ENCODE measurements at places on chromosomes 4 and X.

DNA sequence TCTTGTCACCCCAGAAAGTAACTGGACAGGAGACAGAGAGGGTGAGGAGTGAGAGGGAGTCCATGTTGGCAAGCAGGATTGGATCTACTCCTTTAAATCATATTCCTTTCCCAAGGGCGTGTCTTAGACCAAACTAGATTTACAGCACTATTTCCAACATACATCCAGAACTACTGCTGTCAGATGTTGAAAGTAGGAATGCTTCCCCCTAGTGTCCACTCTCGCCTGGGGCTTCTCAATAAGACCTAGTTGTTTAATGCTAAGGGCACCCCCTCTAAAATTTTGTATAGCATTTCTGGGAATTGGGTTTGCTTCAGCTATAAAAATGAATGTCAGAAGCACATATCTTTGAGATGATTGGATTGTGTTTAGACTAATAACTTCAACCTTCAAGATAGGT, 13.3 kb downstream of the OFD1 start:
- no peak for DNase-seq

- no peak for DNase-seq
Measured at GRCh38 chrX:41759817-41760216, 35.8 kb downstream of the GPR82 start.

DNA sequence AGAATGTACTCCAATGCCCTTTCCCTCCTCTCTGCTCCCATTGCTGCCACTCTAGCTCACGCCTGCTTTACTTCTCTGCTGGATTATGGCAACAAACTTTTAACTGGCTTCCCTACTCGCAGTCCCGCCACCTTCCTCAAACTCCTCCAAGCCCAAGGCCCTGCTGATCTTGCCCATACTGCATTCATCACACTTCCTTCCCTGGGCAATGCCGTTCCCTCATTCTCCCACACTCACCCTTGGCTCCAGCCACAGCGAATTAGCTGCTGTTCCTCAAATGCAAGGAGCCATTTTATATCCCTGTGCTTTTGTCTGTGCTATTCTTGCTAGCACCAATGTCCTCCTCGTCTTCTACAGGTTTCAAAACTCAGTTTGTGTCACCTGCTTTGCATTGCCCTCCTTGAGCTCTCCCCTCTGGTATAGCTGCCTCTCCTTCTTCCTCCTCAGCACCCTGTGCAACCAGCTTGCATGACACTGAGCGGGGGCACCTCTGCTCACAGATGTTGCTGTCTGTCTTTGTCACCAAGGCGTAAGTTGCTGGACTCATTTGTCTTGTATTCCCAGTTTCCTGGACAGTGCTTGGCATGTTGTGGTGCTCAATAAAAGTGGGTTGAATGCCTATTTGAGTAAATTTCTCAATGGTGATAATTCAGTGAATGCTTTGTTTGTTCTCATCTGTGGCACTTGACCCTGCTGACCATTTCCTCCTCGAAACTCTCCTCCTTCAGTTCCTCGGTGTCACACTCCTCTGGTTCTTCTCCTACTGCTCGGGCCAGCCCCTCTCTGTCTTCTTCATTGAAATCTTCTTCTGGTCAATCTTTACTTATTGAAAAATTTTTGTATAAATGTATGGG, 22.4 kb upstream of the MGST2 start:
- DNase-seq, result no peak

DNA sequence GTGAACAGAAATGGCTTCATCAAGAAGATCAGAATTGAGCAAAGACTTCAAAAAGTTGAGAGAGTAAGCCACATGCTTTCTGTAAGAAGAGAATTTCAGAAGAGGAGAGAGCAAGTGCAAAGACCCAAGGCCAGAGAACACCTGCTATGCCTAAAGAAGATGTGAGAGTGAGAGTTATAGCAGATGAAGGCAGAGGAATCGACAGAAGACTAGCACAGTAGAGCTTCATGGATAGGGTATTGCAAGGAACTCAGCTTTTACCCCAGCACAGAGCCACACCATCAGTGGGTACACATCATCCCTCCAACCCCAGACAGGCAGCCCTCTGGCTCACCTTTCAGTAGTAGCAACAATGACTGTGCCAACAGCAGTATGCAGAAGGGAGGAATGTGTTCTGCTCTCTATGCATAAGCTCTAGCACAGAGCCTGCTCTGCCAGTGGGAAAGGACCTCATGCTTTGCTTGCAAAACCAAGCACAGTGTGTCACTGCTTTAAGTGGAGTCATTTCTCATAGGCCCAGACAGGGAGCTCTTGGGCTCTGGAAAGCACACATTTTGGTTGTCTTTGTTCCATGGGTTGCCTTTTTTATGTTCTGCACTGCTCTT, 318.6 kb downstream of the NAF1 start:
- DNase-seq, result no peak

GRCh38 chrX:49761481-49761880, 65.7 kb upstream of the PAGE1 start:
- no peak for DNase-seq

DNA sequence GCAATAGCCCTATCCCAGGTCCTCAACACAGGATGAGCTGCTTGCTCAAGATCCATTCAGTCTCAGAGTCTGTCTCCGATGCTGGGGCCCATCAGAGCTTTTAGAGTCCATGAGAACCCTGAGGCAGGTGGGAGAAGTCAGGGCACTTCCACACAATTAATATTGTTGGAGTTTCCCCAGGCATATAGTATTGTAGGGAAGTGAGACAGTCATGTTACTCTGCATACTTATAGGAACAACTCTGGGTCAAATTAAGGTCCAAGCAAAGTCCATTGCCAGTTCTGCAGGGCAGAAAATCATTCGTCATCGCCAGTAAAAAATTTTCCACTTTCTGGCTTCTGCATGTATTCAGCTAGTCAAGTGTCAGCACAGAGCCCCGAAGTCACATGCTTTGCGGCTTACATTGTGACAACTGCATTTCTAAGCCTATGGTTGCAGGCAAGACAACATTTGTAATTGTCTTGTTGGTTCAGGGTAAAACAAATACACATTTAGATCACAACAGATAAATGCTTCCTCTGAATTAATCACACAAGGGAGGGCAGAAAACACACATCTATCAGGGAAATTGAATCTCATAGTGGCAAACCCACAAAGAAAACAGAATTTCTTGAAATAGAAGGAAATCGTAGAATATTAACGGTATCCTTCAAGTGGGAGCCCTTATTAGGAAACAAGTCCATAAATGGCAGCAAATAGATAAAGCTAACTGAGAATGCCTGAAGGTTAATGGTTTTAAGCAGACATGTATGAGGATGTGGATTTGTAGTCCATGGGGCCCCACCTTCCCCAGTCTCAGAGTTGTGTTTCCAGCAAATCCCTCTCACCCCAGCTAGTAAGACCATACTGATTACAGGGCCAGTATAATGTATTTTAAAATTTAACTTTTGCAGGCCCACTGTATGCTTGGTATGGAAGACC, 412.1 kb upstream of the RASGEF1B start:
- DNase-seq, result no peak

- DNase-seq, result no peak
Measured at GRCh38 chr4:53730031-53730805, 138.9 kb upstream of the LNX1 start.

DNA sequence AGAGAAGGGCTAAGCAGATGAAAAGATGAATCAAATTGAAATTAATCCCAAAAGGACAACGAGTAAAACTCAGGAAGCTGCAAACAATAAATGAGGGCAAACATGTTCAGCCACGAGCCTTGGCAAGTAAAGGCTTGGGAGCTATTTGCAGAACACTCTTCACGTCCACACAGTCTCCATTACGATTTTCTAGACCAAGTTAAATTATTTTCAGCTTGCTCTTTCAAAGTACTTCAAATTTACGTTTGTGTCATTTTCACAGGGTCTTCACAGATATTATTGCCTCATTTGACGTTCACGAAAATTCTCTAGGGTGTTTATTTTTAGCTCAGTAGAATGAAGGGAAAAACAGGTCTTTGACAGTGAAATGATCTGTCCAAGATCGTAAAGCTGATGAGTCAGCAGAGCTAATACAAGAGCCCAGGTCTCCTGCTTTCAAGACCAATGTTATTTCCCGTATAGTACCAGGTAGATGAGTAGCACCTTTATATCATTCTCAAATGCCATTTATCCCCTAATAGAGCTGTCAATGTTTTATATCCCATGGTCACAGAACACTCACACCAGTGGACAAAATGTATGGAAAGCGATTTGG, 20.9 kb downstream of the KLB start:
- no peak for DNase-seq

DNA sequence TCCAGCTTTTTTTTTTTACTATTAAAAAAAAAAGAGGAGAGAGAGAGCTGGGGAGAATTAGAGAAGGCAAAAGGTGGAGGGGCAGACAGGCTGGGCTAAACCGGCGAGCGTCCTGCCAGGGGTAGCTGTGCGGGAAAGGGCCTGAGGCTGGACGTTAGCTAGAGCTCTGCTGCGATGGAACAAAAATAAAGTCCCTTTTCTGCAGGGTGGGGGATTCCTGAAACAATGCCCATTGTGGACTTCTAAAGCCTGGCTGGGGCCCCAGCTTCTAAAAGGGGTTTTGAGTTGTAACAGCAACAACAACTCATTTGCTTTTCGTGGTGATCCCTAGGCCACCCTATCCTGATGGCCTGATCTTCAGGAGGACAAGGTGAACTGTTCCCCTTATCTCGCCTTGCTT, 311.7 kb downstream of the FBXW7 start:
- DNase-seq, result no peak

GRCh38 chr4:101730291-101731117, 60.0 kb upstream of the BANK1 start:
- DNase-seq, result no peak

GRCh38 chrX:119240356-119240755, 4.3 kb downstream of the PGRMC1 start:
- no peak for DNase-seq

DNA sequence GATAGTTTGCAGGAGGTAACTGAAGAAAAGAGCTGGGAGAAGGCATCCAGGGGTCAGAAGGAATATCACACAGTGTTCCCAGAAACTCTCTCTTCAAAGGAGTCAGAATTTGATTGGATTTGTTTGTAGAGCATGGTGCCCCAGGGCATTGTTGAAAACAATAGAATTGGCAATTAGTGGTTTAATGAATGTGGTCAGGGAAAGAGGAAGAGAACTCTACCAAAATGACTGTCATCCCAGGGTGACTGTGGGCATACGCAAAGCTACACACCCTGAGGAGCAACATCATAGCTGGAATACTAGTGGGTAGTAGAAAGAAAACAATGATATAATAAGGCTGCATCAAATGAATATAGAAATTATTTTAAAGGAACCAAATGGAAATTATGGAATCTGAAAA, 21.5 kb downstream of the TNIP2 start:
- DNase-seq, result no peak

DNA sequence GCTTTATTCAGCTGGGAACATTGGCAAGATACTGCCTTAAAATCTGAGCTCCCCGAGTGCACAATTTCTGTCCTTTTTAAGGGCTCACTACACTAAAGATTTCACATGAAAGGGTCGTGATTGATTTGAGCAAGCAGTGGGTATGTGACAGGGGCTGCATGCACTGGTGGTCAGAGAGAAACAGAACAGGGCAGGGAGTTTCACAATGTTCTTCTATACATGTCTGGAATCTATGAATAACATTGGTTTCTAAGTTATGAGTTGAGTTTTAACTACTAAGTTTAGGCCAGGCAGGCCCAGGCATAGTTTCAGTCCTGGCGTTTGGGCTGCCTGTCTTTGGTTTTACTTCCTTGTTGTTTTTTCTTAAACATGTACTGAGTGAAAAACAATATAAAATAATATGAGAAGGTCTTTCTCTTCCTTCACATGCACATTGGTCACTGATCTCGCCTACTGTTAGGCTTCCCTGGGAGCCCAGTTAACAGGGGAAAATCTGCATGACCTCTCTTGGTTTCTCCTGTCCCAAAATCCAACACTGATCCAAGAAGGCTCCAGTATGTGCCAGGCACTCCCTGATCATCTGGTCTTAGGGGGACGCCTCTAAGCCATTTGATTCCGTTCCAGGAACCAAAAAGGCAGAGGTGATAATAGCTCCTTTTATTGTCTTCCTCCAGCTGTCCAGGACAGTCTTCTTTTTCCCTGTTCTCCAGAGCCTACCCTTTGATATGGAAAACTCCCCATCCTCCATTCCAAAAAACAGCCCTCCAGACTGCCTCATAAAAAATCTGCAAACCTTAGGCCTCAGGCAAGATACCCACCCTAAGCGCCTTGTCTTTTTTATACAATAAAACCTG, at the start of gene UGT2B17:
TSS of gene UGT2B17 (minus strand) at position 51 of the 854 bp plus-strand sequence. CDS start 7,838 bp downstream, outside the sequence.
- DNase-seq, result no peak

DNA sequence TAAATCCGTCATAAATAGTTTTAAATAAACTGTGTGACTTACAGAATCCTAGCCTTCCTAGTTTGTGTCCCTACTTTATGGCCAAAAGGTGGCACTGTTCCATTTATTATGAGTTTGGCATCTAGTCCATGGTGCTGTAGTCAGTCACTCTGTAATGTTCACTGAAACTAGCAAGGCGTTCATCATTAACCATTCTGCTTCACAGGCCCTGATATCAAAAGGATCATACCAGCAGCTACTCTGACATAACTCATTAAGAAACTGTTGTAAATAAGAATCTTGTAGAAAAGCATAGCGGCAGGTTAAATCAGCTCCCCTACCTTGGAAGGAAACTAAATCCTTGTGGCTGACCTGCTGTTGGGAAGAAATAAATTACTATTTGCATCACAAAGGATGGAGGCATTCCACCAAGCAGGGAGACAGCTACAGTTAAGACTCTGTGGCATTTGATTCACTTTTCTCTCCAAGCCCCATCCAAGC, 919.6 kb upstream of the DIAPH2 start:
- no peak for DNase-seq

GRCh38 chr4:72564184-72564583, 4.8 kb downstream of the ADAMTS3 start:
- no peak for DNase-seq

DNA sequence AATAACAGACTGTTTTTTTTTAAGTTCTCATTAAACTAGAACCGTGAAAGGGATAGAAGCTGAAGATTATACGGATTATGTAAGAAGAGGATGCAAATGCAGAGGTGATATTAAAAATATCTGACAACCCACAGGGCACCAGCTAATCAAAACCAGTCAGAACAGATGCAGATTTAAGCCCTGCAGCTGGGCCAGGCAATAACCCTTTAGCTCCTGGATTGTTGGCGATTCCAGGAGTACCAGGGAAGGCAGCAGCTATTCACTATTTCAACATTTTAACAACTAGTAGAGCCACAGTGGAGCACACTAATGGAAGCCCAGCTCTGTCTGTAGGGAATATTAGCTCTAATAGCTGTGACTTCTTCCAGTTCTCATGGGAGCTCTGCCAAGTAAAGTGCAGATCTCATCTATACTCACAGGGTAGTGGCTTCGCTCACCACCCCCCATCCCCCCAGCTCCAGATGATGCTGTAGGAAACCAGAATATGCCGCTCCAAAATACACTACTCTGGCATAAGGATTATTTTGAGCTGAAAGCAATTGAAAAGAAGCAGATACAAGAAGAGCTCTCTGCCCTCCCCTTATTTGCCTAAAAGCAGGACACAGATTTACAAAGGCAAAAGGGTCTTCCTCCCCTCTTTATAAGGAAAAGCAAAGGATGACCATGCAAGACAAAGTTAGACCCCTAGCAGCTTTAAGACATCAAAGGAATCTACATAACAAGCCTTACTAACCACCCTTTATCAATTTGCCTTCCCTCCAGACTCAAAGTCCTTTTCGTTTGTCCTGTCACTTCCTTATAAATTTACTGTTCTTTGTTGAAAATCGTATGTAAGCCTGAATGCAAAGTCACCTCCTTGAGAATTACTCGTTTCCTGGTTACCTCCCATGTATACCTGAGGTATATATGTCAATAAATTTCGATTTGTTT, 13.7 kb downstream of the SCD5 start:
- no peak for DNase-seq

- DNase-seq, result no peak
Measured at GRCh38 chr4:153510252-153511001, 44.3 kb downstream of the TMEM131L start.

GRCh38 chr4:185916231-185916630, 104.2 kb upstream of the SORBS2 start:
- DNase-seq, result no peak

GRCh38 chr4:18508786-18509185, 487.2 kb upstream of the LCORL start:
- no peak for DNase-seq
